RWPE1 (cell line): ENCODE measurements at places on chromosomes 16 and 17.

GRCh38 chr17:57868007-57868909 lies 18.4 kb upstream of the MRPS23 start:
- peak; percentile 98 for DNase-seq

GRCh38 chr16:1745900-1746692 lies 25.2 kb downstream of the NME3 start:
- DNase-seq: peak; percentile 84

DNA sequence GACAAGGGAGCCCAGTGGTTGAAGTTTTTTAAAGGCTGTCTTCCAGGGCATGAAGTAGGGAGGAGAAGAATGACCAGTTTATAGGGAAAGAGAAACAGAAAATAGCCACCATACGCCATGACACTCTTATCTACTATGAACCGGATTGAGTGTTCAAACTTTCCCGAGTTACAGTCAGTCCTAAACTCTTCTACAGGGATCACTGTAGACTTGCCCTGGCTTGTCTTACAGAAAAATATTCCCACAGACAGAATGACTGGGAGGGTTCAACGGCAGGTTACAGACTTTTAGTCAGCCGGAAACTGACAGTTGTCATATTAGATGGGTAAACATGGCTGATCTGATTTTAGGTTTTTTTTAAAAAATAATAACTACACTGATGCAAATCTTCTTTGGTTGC lies 662.5 kb upstream of the SOX9 start:
- peak; percentile 83 for DNase-seq

- no peak for DNase-seq
These were observed 253.6 kb upstream of the XYLT1 start for GRCh38 chr16:17724242-17724898.

GRCh38 chr16:66563574-66564334 lies 2.5 kb upstream of the CMTM1 start:
- DNase-seq: no peak

GRCh38 chr16:55697867-55698266 lies 42.1 kb downstream of the SLC6A2 start:
- no peak for DNase-seq

- peak; percentile 77 for DNase-seq
These were observed 26.0 kb downstream of the ZDHHC7 start for GRCh38 chr16:84985079-84986065.

- no peak for DNase-seq
These were observed 225.3 kb downstream of the SNX29 start for GRCh38 chr16:12201866-12202265.

- no peak for DNase-seq
These were observed 250.7 kb upstream of the MON1B start for GRCh38 chr16:76940251-76940650.

DNA sequence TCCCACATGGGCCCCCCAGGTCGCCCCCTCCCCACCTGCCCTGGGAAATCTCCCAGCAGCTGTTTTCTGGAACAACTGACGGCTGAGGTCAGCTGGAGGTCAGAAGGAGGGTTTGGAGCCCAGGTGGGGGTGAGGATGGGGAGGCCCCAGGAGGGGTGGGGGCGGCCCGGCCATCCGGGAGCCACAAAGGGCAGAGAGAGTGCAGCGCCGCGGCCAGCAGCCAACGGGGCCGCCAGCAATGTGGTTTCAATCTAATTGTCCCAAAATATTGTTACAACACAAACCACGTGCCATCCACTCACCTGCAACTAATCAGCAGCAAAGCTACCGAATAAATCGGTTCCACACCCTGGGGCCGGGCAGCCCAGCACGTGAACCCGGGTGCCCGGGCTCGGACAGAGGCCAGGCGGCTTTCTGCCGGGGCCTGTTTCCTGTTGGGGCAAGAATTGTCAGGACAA lies 28.3 kb upstream of the SLC38A10 start:
- DNase-seq: no peak

DNA sequence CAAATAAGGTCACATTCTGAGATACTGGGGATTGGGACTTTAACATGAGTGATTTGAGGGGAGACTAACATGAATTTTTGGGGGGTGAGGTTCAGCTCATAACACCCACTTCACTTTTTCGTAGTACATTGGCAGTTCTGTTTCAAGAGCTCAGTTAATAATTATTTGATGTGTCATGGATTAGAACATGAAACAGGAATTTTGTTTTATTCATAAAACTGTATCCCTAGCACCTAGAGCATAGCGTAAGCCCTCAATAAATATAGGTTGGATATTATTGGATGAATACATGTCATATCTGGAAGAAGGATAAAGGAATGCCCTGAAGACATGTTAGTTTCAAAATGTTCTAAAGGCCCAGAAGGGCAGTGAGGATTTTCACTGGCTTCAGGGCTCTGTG lies 119.8 kb downstream of the PRKCA start:
- DNase-seq: no peak

DNA sequence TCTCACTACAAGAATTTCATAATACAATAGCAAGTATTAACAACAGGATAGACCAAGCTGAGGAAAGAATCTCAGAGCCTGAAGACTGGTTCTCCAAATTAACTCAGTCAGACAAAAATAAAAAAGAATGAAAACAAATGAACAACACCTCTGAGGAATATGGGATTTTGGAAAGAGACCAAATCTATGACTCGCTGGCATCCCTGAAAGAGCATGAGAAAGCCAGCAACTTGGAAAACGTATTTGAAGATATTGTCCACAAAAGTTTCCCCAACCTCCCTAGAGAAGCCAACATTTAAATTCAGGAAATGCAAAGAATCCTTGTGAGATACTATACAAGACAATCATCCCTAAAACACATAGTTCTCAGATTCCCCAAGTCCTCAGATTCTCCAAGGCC lies 20.9 kb downstream of the NLRP1 start:
- no peak for DNase-seq

DNA sequence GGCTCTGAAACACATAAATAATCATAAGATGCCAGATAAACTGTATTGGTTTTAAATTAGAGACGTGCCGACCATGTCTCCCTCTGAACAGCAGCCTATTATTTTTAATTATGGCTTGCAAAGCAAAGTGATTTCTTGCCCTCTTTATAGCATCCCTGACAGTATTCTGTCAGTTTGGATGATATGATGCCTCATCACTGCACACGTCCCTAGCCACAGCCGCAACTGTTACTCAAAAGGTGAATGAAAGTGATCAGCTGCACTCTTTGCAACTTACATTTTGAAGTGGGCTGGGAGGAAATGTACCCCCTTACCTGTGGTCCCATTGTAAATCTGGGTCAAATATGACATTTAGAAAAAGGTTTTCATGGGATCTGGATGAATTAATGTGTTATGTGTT lies 389.9 kb downstream of the MAF start:
- no peak for DNase-seq

DNA sequence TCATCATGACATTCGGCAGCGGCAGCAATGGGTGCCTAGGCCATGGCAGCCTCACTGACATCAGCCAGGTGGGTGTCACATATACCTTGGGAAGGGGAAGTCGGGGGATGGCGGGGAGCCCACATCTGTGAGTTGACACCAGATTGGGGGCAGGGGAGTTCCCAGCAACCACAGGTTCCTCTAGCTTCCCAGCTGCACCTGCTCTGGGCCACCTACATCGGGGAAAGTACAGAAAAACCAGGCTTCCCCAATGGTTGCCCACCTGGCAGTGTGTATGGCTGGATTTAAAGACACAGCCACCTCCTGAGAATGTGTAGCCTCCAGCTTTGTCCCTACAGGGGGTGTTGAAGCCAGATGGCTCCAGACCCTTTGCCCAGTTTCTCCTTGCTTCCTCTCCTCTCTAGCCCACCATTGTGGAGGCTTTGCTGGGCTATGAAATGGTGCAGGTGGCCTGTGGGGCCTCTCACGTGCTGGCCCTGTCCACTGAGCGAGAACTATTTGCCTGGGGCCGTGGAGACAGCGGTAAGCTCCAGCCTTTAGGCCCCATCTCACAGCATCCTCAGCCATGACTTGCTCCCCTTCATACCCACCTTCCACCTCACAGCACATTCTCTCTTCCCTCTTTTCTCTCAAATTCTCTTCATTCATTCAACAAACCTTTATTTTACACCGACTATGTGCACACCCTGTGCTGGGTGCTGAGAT lies 5.0 kb upstream of the TRAF4 start:
- no peak for DNase-seq

- DNase-seq: no peak
These were observed 87.1 kb downstream of the KCNJ12 start for GRCh38 chr17:21463204-21463661.

GRCh38 chr17:44409309-44410028 lies 20.0 kb upstream of the ITGA2B start:
- no peak for DNase-seq

GRCh38 chr16:86970279-86970678 lies 346.9 kb downstream of the C16orf95 start:
- DNase-seq: no peak
